Activated CD4-positive, alpha-beta T cell treated with anti-CD3 and anti-CD28 coated beads for 36 hours (primary cell): ENCODE measurements at places on chromosomes 7 and 10.

GRCh38 chr7:75813084-75813483 is 522 bp downstream of the CCL24 start:
- no peak for DNase-seq

GRCh38 chr7:88312061-88312663 is 5.5 kb upstream of the STEAP4 start:
- no peak for DNase-seq

DNA sequence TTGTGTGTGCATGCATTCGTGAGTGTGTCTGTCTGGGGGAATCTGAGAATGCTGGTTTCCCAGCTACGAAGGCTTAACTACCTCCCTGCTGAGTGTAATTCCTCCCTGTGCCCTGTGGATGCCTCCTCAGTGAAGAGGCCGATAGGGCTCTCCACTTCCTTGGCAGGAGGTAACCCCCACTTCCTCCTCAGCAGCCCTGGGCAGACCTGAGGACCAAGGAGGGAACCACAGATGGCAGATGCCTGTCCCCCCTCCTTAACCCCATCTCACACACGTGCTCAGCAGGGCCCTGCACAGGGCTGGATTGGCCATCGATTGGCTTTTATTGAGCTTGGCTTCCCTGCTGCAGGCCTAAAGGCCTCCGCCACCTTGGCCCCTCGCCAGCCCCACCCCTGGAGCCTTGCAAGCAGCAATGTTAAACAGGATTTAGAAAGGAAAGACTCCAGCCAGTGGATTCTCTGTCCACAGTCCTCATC is 45.6 kb upstream of the LRRC4 start:
- DNase-seq: no peak

DNA sequence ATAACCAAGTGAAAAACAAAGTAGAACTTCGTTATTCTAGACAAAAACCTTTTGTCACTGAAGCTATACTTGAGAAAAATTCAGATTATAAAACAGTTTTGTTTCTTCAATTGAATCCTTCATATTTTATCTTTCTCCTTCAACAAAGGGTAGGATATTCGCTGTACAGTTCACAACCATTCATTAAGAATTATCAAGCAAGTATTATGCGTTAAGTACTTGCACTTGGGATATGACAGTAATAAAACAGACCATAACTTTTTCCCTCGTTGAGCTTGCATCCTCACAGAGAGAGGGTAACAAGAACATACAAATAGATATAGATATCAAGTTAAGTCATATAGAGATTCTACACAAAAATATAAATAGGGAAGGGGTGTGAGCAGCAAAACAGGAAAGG is 61.2 kb upstream of the MEOX2 start:
- DNase-seq: no peak
